NCI-H774 (cell line): ENCODE measurements at places on chromosomes 4 and X.
A peak's percentile ranks its signal among the peaks of the same experiment; 100 is the strongest.

DNA sequence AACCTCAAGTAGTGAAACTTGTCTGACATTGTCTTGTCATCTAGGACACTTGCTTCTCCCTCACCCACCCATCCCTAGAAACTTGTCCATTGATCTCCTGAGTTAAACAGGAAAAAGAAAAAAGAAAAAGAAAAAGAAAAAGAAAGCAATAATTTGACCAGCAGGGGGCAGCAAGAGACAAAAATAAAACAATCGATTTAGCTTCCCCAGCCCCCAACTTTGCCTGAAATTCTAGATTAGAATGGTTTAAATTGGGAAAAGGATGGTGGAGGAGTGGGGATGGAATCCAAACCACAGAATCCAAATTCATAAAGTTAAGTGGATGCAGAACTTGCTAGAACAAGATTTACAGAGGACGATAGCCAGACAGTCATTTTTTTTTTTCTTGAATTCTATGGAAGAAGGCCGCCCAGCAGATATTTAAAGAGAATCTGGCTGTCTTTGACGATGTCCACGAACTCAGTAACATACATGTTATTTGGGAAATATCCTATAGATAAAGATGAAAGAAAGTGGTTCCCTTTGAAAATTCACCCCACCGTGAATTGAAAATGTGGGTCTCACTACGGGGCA lies 282.9 kb downstream of the USP46 start:
- DNase-seq: peak; percentile 43

DNA sequence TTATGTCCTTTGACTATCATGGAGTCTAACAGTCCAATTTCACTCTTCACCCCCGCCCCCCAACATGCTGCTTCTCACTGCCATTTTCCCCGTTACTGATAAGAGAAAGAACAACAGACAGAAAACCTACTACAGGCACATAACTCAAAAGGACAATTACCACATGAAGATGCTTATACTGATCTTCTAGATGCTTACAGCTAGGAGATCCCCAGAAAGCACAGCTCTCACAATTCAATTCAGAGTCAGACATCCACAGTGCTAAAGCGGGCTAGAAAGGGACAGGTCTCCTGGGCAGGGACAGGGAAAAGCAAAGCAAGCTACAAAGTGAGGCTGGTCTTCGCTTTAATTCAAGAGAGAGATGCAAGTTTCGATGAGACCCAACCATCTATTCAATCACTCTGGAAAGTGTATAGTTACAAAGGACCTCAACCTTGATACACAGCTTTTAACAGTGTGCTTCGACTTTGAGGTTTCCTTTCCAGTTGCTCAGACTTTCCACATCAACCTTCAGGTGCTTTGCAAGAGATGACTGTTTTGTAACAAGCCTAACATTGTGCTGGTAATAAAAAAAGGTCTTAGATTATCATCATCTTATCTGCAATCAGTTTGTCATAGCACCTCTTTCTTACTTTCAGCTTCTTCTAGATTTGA lies 60.9 kb downstream of the LEF1 start:
- no peak for DNase-seq

DNA sequence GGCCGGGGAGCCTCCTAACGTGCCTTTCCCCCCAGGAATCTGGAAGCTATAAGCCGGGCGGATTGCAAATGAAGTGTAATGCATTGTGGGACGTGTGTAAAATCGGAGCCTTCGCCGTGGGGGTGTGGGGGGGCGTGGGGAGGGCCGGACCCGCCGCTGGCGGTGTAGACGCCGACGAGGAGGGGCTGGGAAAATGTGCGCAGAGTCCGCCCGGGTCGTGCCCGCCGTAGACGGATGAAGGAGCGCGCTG lies 1.3 kb downstream of the STOX2 start:
- no peak for DNase-seq

DNA sequence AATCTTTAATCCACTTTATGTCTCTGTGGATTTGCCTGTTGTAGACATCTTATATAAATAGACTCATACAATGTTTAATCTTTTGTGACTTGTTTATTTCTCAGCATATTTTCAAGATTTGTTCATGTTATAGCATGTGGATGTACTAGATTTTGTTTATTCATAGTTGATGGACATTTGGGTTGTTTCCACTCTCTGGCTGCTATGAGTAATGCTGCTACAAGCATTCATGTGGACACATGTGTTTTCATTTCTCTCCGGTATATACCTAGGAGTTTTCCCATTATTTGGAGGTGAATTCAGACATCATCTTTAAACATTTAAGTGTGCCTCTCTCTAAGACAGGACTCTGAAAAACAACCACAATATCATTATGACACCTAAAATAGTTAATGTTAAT lies 2.3 kb downstream of the IKBKG start:
- DNase-seq: no peak

GRCh38 chr4:56930638-56931037 lies 22.9 kb downstream of the REST start:
- no peak for DNase-seq

DNA sequence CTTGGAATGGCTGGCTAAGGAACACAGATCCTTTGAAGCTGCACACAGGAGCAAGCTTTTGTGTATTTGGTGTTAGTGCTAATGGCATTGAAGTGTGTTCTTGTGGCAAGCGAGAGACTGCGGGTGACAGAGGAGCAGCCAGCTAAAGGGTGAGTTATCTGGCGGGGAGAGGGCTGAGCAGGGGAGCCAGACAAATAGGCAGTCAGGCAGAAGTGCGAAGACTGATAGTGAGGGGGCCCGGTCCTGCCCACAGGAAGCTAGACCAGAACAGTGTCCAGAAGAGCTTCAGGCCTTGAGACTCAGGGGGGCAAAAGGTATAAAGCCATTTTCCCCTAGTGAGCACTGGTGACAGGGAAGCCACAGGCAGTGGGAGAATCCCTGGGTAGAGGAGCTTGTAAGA lies 49.6 kb upstream of the MAMLD1 start:
- no peak for DNase-seq

DNA sequence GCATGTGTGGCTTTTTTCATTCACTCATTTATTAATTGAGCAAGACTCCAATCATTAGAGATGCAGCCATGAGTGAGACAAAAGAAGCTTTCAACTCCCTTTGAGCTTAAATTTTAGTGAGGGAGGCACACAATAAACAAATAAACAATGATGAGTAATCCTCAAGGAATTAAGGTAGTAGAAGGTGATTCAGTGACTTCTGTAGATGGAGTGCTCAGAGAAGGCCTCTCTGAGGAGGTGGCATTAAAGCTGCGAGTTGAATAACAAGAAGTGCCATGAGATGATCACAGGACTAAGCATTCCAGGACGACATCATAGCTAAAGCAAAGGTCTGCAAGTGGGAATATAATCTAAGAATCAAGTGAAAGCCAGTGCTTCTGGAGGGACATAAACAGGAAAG lies 77.6 kb downstream of the NWD2 start:
- no peak for DNase-seq

DNA sequence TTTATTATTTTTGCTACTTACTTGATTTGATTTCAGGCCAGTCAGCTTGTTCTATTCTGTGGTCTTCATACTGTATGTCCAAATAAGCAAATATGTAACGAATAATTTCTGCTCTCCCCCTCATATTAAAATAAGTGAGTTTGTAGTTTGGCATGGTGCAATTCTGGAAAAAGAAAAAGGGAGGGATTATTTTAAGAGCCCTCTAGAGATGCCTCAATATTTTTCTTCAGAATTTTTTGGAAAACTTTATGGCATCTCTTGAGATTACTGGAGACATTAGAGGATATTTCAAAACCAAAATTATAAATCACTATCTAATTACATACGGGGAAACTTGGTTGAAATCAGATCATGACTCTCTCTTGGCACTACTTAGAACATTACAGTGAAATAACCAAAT lies 8.2 kb downstream of the HPGDS start:
- no peak for DNase-seq

DNA sequence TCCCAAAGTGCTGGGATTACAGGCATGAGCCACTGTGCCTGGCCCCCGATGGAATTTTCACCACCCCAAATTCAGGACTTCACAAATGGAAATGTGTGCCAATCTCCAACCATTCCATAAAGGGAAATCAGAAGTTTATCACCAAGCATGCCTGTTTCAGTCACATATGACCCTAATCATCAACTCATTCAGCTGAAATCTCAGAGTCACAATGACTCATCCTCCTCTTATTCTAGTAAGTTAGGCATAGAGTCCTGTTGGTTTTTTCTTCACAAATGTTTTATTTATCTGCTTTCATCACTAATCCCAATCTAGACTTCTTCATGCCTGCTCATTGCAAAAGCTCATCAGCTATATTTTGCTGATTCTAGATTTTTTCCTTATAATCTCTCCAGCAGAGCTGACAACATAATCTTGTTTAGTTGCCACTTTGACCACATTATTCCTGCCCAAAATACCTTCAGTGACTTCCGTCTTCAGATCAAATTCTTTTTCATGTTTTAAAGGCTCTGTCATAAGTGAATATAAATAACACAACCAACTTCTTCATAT lies 83.3 kb downstream of the SLC7A11 start:
- no peak for DNase-seq

- no peak for DNase-seq
Measured at GRCh38 chr4:176981074-176981473, 188.4 kb upstream of the VEGFC start.

DNA sequence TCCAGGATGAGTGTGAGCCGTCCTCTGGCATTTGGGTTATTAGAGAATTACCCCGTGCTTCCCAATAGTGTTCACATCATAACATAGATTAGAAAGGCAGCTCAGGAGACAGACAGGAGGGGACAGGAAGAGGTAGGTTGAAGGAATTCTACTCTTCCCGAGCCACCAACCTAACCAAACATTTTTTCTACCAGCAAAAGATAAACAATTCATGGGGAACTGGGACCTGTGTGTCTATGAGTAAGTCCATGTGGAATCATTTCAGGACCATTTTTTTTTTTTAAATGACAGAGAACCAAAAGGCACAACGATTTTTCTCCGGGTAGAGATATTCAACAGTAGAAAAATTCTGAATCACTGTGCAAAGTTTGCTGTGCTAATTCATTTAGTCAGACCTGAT lies 174.2 kb upstream of the ETNPPL start:
- no peak for DNase-seq

DNA sequence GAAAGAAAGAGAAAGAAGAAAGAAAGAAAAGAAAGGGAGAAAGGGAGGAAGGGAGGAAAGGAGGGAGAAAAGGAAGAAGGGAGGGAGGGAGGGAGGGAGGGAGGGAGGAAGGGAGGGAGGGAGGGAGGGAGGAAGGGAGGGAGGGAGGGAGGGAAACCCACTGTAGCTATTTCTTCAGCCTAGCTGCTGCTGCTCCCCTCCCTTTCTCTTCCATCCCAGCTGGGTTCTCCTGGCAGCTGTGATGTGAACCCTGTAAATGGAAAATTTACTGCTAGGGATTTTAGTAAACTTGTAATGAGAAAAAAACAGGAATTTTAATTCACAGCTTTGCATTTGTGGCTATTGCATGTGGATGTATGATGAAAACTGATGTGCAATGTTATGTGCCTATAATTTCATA lies 8.0 kb downstream of the NR0B1 start:
- no peak for DNase-seq

GRCh38 chr4:28787947-28788346 lies 1927.3 kb downstream of the STIM2 start:
- no peak for DNase-seq
